ENCODE measurements at places on chromosomes 6 and 20.

DNA sequence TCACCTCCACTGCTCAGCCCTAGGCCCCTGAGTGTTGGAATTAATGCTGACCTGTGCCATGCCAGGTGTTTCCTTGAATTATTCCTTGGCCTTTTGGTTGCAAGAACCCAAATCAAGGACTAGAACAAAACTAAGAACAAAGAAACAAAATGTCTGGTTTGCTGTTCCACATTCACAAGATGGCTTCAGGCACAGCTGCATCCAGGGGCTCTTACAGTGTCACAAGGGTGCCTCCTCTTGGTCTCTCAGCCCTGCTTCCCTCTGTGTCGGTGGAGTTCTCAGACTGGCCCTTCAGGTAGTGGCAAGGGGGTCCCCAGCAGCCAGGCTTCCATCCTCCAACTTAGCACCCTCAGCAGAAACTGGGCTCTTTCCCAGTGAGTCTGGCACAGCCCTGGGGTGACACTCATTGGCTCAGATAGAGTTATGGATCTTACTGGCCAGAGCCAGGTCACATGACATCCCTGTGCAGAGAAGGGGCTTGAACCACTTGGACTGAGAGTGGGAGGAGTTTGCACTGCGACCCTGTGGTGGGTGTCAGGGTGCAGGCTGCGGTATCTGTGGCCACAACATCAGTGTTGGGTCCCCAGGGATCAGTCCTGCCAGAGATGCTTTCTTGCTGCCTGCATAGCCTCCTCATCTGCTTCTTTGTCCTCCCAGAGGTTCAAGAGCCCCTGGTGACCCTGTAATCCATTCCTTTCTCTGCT lies 427.7 kb upstream of the SULF2 start:
- DNase-seq, result no peak

- DNase-seq, result no peak
Observed at GRCh38 chr6:120056085-120056484, 706.5 kb upstream of the MAN1A1 start.

- no peak for DNase-seq
Observed at GRCh38 chr6:3517350-3517749, 60.5 kb upstream of the SLC22A23 start.

- no peak for DNase-seq
Observed at GRCh38 chr6:39610221-39610620, 115.0 kb downstream of the KIF6 start.

DNA sequence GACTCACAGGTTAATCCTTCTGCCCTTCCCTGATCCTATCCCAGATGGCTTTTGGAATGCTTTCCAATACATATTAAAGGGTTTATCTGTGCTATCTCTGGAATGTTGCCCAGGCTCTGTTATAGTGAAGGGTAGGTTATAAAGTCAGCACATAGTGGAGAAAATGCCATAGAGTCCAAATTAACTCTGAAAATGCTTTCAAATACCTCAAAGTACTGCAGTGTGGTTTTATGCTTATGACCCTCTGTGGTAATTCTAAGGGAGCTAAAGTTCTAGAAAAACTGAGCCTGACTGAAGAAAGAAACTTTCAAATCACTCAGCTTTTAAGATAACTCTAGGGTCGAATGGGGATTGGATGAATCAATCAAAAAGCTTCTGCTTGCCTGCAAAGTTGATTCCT lies 159.8 kb downstream of the PLCB1 start:
- DNase-seq, result no peak

DNA sequence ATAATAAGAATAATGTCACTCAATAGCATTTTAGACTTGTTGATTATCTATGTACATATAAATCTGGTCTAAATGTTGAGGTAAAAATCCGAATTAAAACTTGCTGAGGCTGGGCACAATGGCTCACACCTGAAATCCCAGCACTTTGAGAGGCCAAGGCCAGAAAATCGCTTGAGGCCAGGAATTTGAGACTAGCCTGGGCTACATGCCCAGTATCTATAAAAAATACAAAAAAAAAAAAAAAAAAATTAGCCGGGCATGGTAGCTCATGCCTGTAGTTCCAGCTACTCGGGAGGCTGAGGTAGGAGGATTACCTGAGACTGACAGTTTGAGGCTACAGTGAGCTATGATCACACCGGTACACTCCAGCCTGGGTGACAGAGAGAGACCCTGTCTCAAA lies 34.2 kb upstream of the SUPT3H start:
- no peak for DNase-seq

DNA sequence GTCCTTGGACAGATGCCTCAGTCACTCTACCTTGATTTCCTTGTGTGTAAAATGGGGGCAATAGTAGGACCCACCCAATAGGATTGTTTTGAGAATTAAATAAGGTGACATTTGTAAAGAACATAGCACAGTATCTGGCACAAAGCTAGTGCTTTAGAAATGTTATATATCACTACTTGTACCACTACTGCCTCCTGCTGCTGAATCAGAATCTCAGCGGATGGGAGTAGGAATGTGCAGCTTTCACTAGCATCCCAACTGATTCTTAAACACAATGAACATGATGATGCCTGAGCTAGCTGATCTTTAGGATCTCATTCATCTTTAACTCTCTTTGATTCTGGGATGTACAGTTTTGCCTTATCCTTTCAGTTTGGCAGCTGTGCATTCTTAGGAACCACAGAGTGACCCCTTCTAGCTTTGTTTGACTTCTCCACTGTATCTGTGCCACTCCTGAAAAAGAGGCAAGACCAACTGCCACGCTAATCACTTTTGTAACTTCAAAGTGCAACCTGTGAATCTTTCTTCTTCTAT lies 7.2 kb downstream of the PBOV1 start:
- no peak for DNase-seq

- DNase-seq, result no peak
Observed at GRCh38 chr6:13063300-13063918, 264.9 kb downstream of the TBC1D7 start.

DNA sequence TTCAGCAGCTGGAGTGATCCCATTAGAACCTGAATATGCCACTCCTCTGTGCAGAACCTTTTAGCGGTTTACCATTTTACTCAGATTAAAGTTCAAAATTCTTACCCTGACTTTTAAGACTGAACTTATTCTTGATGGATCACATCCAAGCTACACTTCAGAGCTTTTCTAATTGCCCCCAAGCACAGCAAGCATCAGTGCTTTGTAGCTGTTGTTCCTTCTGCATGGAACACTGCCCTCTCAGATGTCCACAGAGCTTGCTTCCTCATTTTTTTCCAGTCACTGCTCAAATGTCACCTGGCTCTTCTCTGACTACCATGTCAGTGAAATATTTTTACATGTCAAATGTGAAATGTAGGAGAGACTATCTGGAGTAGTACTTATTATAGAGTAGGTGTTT lies 1.6 kb upstream of the SLC35B3 start:
- DNase-seq, result no peak

DNA sequence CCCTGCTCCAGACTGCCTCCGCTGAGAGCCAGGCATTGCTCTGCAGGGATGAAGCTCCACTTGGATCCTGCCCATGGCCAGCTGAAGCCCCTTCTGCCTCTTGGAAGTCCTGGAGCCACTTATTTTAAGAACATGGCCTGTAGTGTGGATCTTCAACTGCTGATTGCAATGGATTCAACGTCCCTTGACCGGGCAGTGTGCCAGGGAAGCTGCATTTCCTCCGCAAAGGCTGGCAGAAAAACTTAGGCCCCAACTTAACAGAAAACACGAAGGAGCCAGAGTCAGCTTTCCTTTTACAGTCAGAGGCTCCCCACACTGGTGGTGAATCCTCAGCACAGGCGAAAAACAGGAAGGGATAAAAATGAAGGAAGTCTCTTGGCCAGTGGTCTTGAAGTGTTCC lies 26.3 kb upstream of the FOXQ1 start:
- no peak for DNase-seq

All from BE2C (cell line).